CD8-positive, alpha-beta T cell (primary cell): ENCODE measurements at places on chromosomes 2 and 18.

DNA sequence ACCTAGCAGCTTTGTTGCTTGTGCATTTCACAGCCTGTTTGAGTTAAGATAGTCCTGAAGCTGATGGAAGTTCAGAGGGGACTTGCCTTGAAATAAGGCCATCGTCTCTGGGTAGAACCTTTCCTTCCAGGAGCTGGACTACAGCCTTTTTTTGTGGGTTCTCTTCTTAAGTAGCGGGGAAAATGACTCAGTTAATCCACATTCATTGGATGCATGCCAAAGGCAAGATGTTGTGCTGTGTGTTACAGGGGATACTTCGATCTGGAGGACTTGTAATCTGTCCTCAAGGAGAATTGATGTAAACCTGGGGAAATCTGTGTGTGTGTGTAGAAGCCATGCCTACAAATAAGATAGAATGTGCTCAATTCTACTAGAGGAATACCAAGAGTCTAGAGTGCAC, 46.8 kb downstream of the RPIA start:
- no peak for DNase-seq

DNA sequence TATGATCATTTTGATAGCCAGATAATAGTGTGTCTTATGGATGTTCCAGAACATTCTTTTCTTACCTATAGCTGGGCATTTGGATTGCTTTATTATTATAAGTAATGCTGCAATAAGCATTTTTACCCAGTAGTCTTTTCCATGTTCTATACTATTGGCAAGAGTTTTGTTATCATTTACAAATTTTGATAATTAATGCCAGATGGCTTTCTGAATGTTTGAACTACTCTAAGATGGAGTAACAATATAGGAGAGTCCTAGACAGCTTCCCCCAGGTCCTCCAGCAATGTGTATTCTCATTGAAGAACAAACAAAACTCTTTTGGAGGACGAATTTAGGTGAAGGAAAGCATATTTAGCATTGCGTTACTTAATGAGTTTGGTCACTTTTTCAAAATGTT, 73.0 kb downstream of the INPP4A start:
- DNase-seq = no peak

DNA sequence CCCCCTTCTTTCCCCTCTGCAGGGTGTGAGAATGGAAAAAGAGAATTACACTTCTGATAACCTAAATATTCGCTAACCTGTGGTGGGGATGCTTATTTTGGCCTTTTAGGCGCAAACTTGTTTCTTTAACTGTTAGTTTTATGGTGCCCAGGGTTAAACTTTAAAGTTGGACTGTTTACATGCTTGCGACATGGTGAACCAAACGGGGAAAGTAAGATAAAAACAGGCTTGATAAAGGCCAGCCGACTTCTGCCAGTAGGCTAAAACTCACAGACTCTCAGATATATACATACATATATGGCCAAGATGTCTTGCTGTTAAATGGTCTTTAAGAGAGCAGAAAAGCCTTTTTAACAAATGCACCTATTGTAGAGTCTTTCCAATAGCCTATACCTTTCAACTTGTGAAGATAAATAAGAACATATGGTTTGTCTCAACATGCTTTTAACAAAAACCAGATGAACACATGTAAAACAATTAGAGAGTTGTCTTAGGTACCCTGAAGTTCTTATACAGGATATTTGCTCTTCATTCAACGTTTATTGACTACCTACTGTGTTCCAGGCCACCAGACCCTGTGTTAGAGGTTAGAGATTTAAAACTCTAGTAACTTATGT, 29.0 kb downstream of the PRKCE start:
- DNase-seq = no peak

GRCh38 chr18:80229363-80229762, 18.0 kb downstream of the PARD6G start:
- DNase-seq = no peak

DNA sequence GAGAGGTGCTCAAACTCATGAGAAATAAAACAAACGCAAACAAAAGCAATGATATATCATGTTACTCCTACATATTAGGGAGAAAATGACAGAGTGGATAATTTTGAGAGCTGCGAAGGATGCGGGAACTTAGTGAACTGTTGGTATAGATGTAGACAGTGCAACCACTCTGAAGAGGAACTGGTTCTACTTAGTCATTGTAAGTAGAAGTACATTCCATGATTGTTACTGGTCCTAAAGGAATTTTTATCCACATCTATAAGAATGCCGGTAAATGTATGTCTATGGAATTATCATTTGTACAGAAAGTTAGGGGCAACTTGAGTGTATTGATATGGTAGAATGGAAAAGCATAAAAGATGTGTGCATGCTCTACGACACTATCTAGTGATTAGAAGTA, 1238.4 kb downstream of the LRP1B start:
- no peak for DNase-seq

DNA sequence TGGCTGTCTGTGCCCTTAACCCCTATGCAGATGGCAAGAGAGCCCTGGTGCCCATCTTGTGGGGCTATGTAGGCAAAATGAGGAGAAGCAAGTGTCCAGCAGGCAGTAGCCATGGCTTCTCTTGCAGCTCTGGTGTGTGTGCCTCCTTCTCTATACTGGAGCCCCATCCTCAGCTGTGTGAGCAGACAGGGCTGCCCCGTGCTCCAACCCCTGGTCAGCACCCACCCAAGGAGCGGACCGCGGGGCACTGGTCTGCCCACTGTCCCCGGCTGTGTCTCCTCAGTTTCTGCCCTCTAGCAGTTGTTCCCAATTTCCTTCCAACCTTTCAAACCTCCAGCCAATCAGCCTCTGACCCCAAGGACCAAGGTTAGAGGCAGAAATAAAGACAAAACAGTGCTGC, 134.9 kb upstream of the GLI2 start:
- no peak for DNase-seq

GRCh38 chr18:75132931-75133525, 75.9 kb downstream of the PTGR3 start:
- no peak for DNase-seq

DNA sequence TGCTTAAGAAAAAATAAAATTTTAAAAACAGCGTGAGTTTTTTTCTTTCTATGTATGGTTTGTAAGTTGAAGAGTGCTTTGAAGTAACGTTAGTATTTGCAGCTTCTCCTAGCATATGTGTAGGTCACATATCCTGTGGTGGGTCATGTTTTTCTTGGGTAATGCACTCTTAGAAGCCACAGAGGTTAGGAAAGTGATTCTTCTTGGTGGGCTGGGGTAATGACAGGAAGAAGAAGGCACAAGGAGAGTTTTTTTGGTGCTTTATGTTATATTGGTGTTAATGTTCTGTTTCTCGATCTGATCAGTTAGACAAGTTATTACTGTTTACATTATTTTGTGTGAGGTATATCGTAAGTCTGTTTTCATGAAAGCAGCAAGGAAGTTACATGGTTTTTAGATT, 109.0 kb downstream of the ICA1L start:
- peak; percentile 73 for DNase-seq

DNA sequence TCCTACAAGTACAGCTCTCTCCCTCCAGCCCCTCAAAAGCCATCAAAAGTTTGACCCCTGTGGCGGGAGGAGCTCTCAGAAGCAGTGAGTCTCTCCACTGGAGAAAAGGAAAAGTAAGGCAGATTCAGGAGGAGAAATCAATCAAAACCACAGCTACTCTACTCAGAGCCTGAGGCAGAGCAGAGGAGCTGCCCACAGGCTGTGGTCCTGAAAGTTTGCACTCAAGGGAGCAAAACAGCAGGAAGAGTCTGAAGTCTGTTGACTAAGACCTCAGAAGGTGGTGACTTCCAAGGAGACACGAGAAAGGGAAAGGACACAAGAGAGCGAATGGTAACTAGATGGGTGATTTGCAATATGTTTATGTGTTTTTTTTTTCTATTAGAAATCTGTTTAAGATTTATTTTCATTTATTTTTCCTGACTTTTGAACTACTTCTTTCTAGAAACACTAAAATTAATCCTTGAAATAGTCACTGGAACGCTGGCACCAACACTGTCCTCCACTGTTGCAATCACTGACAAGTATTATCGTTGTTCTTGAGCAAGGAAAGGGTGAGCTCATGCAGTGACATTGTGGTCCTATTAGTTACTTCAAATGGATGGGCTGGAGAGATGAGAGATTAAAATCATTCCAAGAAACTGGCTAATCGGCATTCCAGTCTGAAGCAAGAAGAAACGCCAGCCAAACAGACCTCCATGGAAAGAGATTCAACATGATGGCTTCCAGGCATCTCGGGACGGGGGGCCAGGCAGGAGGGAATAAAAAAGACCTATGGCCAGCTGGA, 35.8 kb downstream of the PID1 start:
- DNase-seq = no peak

DNA sequence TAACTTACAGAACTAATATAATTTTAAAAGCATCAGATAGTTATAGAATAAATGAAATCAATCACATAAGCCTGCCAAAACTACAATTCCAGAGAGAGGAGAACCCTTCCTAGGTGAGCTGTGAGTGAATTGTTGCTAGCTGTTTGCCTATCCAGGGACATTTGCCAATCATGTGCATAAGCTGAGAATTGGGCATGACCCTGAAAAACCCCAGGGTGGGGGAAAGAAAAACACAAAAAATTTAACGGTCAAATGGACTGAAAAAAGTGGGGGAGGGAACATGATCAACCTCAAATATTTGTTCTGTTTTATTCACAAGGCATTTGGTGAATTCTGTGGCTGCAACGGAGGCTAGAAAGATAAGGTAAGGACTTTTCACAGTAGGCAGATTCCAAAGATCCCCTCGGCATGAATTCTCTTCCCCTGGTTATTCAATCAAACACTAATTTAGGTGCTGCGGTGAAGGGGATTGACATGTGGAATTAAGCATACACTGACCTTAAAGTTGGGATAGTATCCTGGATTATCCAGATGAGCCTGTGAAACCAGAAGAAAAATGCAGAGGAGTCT, 203.9 kb upstream of the RGPD4 start:
- DNase-seq = no peak

- no peak for DNase-seq
Observed at GRCh38 chr2:159129824-159130223, 156.7 kb downstream of the WDSUB1 start.

DNA sequence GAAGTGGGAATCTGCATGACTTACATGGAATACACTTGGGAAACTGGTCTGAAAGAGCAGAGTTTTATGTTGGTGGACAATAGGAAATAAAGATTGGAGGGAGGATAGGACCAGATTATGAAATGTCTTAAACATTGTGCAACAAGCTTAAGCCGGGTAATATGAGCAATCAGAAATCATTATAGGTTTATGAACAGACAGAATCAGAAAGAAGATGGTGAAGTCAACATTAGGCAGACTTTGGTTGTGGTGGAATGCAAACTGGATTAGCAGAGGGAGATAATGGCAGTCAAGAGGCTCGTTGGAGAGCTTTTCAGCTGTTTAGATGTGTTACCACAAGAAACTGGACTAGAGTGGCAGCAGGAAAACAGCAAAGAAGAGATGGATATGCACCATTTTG, 43.5 kb downstream of the CRIM1 start:
- DNase-seq = no peak
